ENCODE measurements at places on chromosomes 7 and 10. TPM values are rescaled to one million over a fixed set of nuclear protein-coding genes. Genes with fewer than 3 reads are reported as not detected.

ERV3-1 gene
- 17.3 TPM for total RNA-seq

- DNase-seq: no peak
- no peak overlapping the region for H3K4me3 ChIP-seq
- peaks cover 2% of the 10 kb centered on the region for H3K27me3 ChIP-seq
- H3K4me1 ChIP-seq: no peaks in the 10 kb centered on the region
- H3K36me3 ChIP-seq: no peaks in the 10 kb centered on the region
Measured at GRCh38 chr10:105188737-105189462, 547.8 kb downstream of the SORCS3 start.

MACROH2A2 gene
- total RNA-seq: 9.3 TPM

RPP38 gene
- total RNA-seq: 17.6 TPM

DNA sequence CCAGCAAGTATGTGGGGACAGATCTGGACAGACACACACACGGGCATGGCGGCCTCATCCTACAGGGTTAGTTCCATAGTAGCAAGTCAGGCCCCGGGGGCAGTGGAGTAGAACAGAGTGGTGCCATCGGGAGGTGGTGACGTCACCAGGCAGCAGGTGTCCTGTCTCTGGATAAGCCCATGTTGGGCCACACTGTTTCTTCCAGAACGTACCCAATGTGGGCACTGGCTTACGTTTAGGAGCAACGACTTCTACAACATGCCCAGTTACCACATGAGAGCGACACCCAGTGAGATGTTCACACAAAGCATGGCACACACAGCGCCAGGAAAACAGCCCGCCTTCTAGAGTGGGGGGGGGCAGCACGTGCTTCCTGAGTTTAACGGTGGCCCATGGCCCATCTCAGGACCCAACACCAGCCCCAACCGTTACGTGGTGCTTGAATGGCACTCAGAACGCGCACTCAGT lies 67.8 kb downstream of the CTBP2 start:
- H3K27ac ChIP-seq: no peak overlapping the region
- no peak for DNase-seq
- no peak overlapping the region for H3K4me3 ChIP-seq
- no peaks in the 10 kb centered on the region for H3K4me1 ChIP-seq
- H3K36me3 ChIP-seq: no peaks in the 10 kb centered on the region

- H3K4me3 ChIP-seq: no peak overlapping the region
- H3K36me3 ChIP-seq: no peaks in the 10 kb centered on the region
- DNase-seq: no peak
- peaks cover 11% of the 10 kb centered on the region for H3K27me3 ChIP-seq
- H3K4me1 ChIP-seq: peaks cover 2% of the 10 kb centered on the region
Measured at GRCh38 chr10:124106241-124106879, 13.0 kb upstream of the CHST15 start.

WNT8B gene
- 0.54 TPM for total RNA-seq

Data from activated naive CD8-positive, alpha-beta T cell treated with anti-CD3 and anti-CD28 coated beads, Interleukin-2, amount 10 ng/mL, durations not matched to agents 7 days and 5 days (primary cell).